Activated CD4-positive, alpha-beta T cell treated with anti-CD3 and anti-CD28 coated beads, Interleukin-2, amount 10 ng/mL, durations not matched to agents 7 days and 5 days (primary cell): ENCODE measurements at places on chromosomes 12 and 14.

DNA sequence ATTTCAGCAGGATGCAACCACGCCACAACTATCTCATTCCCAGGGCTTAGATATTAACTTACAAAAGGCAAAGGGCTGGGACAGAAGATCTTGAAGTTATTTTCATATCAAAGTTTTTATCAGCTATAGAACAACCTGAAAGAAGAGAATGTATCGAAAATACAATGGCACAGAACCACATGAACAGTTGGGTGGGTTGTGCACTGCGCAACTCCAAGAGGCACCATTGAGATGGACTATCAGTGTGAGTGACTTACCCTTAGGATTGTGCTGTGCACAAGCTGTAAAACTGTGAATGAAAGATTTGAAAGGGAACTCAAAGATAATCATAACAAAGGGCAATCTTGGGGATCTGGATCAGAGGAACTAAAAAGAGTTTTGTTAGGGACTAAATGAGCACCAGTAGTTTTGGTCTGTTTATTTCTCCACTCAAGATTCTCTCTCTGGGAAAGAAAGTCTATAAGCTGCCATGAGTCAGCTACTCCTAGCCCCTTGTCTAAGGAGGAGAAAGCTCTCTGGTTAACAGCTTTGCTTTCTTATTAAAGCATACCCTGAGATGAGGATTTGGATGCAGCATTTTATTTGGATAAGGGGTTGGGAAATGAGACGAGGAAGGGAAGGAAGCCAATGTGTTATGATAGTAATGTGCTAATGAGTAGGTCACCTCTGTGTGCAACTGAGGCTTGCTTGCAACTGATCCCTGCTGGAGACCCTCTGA is 62.2 kb downstream of the TBX5 start:
- no peak for DNase-seq

DNA sequence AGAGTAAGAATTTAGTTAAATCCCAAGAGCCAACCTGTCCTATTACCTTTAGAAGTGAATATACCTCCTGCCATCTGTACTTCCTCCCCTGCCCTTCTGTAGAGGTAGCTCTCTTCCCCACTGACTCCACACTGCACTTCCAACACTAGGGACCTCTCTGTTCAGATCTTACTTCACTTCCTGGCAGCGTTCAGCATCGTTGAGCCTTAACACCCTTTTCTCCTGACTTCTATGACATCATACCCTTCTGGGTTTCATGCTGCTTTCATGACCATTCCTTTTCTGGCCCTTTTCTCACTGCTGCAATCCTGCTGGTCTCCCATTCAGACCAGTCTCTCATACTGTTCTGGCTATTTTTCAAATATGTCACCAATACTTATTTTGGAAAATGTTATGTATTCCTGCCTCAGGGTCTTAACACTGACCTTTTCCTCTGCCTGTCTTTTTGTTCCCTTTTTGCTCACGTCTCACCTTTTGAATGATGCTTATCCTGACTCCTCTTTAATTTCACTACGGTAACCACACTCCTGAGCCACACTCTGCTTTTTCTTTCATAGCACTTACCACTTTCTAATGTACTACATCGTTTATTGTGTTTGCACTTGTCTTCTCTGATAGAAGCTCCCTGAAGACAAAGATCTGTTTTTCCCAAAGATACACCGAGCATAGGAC is 67.6 kb downstream of the PLEKHA5 start:
- DNase-seq = no peak

- DNase-seq = no peak
Observed at GRCh38 chr14:57085801-57086200, 182.9 kb downstream of the EXOC5 start.

DNA sequence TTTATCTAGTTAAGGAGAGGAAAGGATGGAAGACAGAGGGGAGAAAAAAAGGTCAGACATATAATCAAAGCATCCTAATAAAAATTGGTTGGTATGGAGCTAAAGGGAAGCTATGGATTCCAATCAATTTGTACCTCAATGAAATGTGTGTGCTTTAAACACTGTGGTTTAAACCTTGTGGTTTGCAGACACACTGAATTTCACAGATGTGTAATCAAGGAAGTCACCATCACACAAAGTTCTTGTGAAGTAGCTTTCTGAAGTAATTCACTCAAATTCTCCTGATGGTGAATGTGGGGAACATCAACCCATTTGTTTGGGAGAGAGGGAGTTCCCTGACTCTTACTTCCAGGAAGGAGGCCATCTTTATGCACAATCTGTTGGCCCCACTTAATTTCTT is 243.3 kb upstream of the KRR1 start:
- no peak for DNase-seq

DNA sequence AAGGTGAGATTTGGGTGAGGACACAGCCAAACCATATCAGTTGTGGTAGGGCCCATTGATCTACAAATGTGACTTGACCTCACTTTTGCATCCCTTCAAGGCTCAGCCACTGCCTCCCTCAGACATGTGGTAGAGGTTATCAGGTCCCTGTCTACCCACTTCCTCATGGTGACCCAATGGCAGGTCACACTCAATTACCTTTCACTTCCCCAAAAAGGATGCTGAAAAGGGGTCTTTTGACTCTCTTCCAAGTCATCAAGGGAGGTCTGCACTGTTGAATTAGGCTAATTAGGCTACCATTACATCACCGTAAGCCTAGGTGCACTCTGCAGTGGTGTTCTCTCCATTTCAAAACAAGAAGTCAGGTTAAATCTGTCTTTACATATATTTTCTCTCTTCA is 22.6 kb upstream of the DRAM1 start:
- no peak for DNase-seq

DNA sequence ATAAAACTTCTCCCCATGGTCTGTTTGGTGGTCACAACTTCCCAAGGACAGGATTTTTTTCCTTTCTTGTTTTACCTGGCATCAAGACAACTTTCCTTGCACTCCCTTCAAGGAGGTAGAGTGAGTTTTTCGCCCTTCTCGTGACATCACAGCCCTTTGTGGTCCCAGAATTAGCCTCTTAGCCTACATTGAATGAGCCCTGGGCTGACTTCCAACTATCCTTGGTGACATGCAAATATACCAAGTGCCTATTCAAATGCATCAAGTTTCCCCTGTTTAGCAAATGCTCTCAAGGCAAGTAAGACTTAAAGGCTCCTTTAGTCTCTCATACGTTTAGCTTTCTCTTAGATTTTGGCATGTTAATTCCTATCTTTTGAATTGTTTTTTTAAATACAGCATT is 36.6 kb downstream of the TC2N start:
- DNase-seq = no peak

DNA sequence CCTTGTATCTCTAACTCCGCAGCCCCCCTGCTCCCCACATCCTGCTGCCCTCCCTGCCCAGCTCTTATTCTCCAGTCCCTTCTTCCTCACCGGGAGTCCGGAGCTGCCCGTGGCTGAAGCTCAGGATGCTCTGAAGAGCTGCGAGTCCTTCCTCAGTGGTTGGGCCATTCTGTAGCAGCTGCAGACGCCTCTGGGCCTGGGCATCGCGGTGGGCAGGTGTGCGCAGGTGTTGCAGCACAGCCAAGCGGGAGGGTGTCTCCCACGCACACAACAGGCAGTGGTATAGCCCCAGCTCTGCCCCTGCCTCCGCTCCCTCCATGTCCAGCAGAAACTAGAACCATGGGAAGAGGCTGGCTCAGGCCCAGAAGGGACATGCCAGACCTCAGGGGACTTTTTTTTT is 20.2 kb downstream of the ZFHX2 start:
- DNase-seq = no peak
